ENCODE measurements at places on chromosomes 2 and 18.

GRCh38 chr2:157989227-157989626, 112.4 kb upstream of the UPP2 start:
- no peak for DNase-seq

GRCh38 chr18:74064510-74064909, 83.1 kb downstream of the FBXO15 start:
- DNase-seq: no peak

DNA sequence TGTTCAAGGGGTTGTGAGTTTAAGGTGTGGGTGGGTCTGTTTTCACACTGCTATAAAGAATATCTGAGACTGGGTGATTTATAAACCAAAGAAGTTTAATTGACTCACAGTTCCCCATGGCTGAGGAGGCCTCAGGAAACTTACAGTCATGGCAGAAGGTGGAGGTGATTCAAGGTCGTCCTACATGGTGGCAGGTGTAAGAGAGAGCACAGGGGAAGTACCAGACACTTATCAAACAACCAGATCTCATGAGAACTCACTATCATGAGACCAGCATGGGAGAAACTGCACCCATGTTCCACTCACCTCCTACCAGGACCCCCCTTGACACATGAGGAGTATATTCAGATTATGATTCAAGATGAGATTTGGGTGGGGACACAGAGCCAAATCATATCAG, 38.0 kb downstream of the RHBDD1 start:
- peak; percentile 2 for DNase-seq

DNA sequence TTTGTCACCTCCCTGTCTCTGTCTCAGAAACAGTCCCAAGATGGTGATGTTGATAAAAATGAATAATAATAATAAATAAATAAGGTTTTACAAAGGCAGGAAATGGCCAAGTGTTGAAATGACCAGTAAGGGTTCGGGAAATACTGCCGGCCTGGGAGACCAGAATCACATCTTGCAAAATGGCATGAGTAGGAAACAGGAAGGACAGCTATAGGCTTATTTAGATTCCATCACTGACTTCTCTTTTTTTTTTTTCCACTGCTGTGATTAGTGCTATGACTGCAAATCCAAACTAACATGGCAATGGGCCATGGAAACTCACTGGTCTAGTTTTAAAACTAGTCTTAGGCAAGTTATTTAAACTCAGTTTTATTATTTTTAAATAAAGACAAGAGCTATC, 60.6 kb downstream of the SCN1A start:
- no peak for DNase-seq

- peak; percentile 59 for DNase-seq
Observed at GRCh38 chr2:234290671-234291070, 206.2 kb downstream of the ARL4C start.

DNA sequence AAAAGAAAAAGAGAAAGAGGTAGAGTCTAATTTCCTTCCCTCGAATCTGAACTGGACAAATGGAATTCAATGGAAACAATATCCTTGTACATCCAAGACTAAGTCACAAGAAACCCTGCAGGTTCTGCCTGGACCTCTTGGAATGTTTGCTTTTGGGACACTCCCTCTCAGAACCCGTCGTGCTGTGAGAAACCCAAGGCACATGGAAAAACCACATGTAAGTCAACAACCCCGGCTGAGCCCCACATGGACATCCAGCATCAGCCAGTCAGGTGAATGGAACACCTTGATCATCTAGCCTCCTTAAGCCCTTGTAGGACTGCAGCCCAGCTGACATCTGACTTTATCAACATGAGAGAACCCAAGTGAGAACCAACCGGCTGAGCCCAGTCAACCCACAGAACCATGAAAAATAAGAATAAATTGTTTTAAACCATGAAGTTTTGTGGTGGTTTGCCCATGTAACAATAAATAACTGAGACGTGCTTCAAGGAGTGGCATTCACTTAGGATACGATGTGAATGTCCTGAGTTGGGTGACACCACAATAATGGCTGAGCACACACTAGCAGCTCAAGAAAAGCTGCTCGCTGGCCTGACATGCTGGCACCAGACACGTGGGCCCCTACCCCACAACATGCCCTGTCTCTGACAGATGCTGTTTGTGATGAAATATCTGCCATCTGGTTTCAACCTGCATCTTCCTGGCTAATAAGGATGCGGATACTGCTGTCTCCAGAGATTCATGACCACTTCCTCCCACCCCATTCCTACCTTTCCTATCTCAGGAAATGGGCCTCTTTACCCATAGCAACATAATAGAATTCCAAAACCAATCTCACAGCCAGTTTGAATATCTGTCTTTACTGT, 28.8 kb downstream of the PKDCC start:
- DNase-seq: no peak

- DNase-seq: no peak
Observed at GRCh38 chr2:215517391-215517790, 81.5 kb upstream of the FN1 start.

DNA sequence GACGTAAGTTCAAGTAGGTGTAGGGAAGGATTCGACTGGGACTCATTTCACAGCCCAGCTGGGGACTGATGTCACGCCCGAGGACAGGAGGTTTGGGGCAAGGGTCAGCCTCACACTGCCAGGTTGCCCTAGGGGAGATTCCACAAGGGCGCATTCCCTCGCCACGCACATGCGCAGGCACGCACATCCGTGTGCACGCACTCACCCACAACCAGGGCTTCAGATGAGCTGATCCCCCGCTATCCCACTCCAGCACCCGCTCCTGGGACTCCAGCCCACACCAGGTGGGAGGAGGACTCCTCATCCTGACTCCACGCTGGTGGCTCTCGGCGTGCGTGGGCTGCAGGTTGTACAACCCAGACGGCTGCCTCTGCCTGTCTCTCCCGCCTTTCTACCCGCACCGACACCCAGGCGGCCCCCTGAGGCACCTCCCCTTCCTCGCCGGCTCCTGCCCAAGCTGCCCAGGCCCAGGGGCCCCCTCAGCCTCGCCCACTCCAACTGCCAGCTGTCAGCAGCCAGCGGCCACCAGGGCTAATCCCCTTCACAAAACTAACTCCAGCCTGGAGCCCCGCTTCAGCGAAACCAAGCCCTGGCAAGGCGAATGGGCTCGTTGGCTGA, 47.8 kb upstream of the FOSL2 start:
- DNase-seq: no peak

GRCh38 chr18:4058179-4058578, 396.9 kb downstream of the DLGAP1 start:
- DNase-seq: no peak

DNA sequence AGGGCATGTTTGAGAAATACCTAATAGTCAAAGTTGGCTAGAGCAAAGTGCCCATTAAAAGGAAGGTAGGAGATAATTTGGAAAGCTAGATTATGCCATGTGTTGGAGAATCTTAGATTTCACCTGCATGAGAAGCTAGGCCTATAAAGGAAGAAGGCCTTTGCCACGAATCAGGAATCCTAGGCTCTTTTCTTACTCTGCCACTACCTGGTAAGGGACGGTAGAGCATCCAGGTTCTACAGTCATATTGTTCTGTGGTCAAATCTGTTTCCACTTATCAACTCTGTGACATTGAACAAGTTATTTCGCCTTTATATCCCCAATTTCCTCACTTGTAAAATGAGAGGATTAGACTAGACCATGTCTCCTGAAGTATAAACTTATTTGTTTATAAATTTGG, 3.6 kb upstream of the KCNJ3 start:
- no peak for DNase-seq

GRCh38 chr2:222623756-222624309, 32.1 kb downstream of the FARSB start:
- DNase-seq: no peak

GRCh38 chr2:2699121-2699505, 368.0 kb upstream of the MYT1L start:
- no peak for DNase-seq

- DNase-seq: no peak
Observed at GRCh38 chr2:161370981-161371380, 45.1 kb upstream of the TBR1 start.

DNA sequence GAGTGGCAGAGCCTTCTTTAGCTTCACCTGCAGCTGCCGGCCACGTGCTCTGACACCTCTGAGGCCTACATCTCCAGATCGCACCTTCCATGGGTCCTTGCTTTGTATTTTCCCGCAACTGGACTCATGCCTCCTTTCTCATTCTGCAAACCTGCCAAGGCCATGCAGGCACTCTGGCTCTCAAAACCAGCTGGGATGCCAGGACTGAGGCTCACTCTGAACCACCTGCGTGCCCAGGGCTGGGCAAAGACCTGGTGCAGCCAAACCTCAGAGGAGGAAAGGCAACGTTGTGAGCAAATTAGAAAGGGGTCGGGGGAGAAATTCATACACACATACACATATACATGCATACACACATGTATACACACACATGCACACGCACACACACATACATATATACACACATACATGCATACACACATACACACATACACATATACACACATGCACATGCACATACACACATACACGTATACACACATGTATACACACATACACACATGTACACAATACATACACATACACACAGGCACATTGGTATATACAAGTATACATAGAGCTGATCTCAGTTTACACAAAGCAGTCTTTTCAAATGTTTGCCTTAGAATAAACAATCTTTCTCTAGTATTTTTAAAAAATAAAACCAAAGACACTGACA, 125.2 kb downstream of the RTP5 start:
- no peak for DNase-seq

DNA sequence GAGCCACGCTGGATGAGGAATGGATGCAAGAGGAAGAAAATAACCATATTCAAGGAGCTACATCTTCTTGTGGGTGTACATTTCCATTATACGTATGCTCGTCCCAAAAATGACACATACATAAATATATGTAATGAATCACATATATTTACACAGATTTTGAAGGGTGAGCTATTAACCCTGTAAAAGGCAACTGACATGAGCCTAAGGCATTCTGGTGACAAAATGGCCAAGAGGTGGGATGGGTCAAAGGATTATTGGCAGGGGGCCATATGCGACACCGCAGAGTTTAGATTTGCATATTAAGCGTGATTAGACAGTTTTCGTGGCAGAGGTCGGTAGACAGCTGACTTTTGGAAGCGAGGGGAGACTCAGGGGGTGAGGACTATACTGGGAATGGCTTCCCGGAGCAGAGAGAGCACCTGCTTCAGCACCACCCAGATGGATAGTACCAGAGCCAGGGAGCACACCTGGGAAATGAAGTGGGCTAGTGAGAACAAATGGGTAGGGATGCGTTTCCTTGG, 431 bp upstream of the CNRIP1 start:
- DNase-seq: no peak

DNA sequence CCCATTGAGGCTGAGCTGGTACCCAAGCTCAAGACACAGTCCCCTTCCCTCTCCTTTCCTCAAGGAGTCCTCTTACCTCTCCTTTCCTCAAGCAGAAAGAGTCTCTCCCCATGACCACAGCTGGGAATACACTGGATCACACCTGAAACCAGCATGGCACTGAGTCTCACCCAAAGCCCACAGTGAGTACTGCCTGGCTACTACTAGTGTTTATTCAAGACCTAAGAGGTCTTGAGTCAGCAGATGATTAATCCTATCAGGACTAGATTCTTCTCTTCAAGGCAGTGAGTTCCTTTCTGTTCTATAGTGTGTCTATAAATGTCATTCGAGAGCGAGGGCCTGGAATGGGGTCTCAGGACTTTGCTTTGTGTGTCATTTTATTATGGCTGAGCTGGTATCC, 111.4 kb downstream of the METTL4 start:
- no peak for DNase-seq
